ENCODE measurements at places on chromosomes 11 and 22.
A peak's percentile ranks its signal among the peaks of the same experiment; 100 is the strongest.

DNA sequence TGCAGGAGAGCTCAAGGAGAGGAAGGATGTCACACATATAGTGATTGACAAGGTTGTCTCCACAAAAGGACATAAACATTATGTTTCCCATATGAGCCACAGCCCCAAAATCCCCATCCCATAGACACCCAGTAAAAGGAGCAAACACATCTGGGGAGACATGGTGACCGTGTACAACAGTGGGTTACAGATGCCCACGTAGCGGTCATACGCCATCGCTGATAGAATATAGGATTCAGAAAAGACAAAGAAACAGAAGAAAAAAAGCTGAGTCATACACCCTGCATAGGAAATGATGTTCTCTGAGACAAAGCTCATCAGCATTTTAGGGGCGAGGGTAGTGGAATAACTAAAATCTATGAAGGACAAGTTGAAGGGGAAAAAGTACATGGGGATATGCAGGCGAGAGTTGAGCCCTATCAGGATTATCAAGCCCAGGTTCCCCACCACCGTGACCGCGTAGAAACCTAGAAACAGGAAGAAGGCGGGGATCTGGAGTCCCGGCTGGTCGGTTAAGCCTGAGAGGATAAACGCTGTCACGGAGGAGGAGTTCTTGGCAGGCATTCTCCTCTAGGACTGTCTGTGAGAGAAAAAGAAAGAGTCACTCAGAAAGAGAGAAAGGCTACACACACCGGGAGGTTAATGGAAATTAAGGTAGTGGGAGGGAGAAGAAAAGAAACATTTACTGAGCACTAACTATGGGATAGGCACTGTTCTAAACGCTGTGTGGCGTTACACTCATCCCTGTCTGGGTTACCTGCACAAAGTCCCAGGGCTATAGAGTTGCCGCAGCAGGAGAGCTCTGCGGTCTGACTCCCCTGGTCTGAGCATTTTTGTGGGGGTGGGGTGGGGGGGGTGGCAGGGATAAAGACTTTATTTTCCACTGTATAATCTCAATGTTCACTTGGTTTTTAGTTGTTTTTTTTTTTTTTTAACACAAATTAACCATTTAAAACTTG lies 36.1 kb upstream of the OR8B8 start:
- H3K27ac ChIP-seq: no peak overlapping the region
- H3K4me3 ChIP-seq: peak overlapping the region; percentile 21
- H3K36me3 ChIP-seq: no peaks in the 10 kb centered on the region

GRCh38 chr11:122048401-122048800 lies 67.6 kb downstream of the BLID start:
- H3K4me3 ChIP-seq: no peak overlapping the region
- H3K36me3 ChIP-seq: no peaks in the 10 kb centered on the region
- H3K27ac ChIP-seq: no peak overlapping the region
- no peaks in the 10 kb centered on the region for H3K27me3 ChIP-seq

DNA sequence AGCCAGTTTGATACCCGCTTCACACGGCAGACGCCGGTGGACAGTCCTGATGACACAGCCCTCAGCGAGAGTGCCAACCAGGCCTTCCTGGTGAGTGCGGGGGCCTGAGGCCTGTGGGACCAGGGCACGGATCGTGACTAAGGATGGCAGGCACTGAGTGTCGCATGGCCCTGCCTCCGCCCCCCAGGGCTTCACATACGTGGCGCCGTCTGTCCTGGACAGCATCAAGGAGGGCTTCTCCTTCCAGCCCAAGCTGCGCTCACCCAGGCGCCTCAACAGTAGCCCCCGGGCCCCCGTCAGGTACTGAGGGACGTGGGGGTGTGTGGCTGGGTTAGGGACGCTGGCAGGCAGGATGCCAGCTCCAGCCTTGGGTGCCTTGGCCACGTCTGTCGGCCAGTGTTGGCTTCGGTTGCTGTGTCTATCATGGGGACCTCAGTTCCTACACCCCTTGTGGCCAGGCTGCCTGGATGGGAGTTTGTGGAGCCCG lies 3.0 kb downstream of the PTPRCAP start:
- peaks cover 51% of the 10 kb centered on the region for H3K36me3 ChIP-seq
- H3K4me1 ChIP-seq: peaks cover 39% of the 10 kb centered on the region
- H3K4me3 ChIP-seq: no peak overlapping the region
- H3K27ac ChIP-seq: no peak overlapping the region
- H3K27me3 ChIP-seq: no peaks in the 10 kb centered on the region

DNA sequence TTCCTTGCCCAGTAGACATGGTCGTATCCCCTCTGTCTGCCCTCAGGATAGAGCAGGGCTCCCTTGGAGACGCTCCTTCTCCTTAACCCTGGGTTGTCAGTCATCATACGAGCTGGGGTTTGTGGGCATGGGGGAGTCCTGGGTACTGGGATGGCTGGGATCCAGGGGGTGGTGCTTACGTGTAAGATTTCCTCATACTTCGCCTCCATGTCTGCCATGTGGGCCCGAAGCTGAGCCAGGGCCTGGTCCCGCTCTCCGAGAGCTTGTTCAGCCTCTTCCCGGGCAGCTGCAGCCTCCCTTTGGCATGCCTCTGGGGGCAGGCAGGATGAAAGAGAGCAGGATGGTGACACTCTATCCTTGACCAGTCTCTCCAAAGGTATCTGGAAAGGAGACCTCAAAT lies 5.3 kb downstream of the NHERF4 start:
- H3K27ac ChIP-seq: no peak overlapping the region
- peaks cover 4% of the 10 kb centered on the region for H3K4me1 ChIP-seq
- H3K36me3 ChIP-seq: no peaks in the 10 kb centered on the region
- no peak for DNase-seq
- no peak overlapping the region for H3K4me3 ChIP-seq

DNA sequence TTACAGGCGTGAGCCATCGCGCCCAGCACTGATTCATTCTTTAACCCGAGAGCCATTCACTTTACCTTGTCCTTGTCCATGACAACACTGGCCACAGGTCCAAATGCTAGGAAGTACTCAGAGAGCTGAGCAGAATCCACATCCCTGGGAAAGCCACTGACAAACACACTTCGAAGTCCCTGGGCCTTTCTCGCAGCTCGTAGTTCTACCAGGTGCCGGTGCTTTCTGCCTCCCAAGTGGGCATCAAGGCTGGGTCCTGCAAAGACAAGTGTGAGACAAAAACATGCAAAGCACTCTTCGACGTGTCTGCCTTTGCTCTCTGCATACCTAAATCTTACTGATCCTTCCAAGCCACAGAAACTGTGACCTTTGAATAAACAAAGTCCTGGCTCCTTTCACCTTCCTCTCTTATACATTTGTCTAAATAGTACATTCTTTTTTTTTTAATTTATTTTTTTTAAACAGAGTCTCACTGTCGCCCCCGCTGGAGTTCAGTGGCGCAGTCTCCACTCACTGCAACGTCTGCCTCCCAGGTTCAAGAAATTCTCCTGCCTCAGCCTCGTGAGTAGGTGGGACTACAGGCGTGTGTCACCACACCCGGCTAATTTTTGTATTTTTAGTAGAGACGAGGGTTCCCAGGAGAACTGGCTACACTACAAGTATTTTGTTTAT lies 2.2 kb downstream of the TUT1 start:
- peaks cover 16% of the 10 kb centered on the region for H3K4me1 ChIP-seq
- H3K27me3 ChIP-seq: no peaks in the 10 kb centered on the region
- DNase-seq: no peak

DNA sequence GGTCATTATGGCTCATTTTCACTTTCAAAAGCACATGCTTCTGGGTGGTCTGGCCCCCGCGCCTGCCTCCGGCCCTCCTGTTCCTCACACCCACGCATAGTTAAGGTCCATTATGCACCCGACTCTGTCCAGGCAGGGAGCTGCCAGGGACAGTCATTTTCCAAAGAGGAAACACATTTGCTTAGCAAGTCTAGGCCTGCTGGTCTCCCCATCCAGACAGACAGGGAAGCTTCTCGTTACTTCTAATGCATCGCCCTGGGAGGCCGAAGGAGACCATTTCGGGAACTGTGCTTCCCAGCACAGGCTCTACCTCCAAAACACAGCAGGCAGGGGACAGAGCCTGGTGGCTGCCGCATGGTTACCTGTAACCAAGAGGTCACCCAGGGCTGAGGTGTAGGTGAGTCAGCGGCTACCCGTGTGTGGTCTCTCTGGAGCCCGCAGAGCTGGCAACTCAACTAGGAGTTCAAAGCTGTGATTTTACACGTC lies 87.1 kb upstream of the SHANK2 start:
- peak overlapping the region; percentile 40 for H3K4me3 ChIP-seq
- no peak overlapping the region for H3K27ac ChIP-seq
- DNase-seq: no peak
- no peaks in the 10 kb centered on the region for H3K36me3 ChIP-seq
- H3K4me1 ChIP-seq: peaks cover 8% of the 10 kb centered on the region
- no peaks in the 10 kb centered on the region for H3K27me3 ChIP-seq

GRCh38 chr11:10019906-10020682 lies 273.9 kb downstream of the SBF2 start:
- no peak overlapping the region for H3K27ac ChIP-seq
- H3K4me1 ChIP-seq: peaks cover 9% of the 10 kb centered on the region
- DNase-seq: no peak
- no peak overlapping the region for H3K4me3 ChIP-seq
- H3K36me3 ChIP-seq: no peaks in the 10 kb centered on the region

GRCh38 chr11:35815556-35816315 lies 128.1 kb upstream of the LDLRAD3 start:
- H3K36me3 ChIP-seq: no peaks in the 10 kb centered on the region
- H3K4me3 ChIP-seq: no peak overlapping the region
- H3K27me3 ChIP-seq: no peaks in the 10 kb centered on the region
- H3K4me1 ChIP-seq: peaks cover 37% of the 10 kb centered on the region

DNA sequence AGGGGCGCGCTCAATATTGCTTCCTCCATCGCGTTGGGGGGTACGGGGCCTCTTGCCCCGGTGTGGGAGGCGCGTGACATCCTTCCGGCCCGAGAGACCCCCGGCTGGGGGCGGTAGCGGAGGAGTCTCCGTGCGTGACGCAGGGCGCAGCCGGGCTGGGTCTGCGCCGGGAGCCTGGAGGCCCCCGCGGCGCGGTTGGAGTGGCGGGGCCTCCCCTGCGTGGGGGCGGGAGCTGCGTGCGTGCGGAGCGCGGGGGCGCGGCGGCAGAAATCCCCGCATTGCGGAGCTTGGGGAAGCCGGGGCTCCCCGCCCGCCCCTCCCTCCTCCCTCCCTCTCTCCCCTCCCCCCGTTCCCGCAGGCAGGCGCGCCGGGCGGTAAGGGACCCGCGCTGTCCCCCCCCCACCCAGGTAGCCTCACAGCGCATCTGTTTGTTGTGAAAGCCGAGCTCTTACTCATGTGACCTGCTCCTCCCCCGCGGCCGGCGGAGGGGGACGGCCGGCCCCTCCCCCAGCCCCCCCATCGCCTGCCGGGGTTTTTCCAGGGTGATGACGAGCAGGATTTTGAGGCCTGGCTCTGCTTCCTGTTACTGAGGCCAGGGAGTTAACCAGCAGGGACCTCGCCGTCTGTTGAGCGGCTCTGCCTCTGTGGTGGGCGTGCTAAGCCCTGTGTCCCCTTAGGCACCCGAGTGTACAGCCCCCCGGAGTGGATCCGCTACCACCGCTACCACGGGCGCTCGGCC lies 1.6 kb downstream of the PIM3 start:
- H3K4me3 ChIP-seq: peak overlapping the region; percentile 86
- no peak for DNase-seq
- no peaks in the 10 kb centered on the region for H3K27me3 ChIP-seq
- peaks cover 29% of the 10 kb centered on the region for H3K36me3 ChIP-seq

GRCh38 chr22:35582861-35583670 lies 34.1 kb downstream of the MB start:
- H3K27me3 ChIP-seq: no peaks in the 10 kb centered on the region
- no peaks in the 10 kb centered on the region for H3K36me3 ChIP-seq
- H3K4me3 ChIP-seq: no peak overlapping the region
- H3K27ac ChIP-seq: peak overlapping the region; percentile 44

DNA sequence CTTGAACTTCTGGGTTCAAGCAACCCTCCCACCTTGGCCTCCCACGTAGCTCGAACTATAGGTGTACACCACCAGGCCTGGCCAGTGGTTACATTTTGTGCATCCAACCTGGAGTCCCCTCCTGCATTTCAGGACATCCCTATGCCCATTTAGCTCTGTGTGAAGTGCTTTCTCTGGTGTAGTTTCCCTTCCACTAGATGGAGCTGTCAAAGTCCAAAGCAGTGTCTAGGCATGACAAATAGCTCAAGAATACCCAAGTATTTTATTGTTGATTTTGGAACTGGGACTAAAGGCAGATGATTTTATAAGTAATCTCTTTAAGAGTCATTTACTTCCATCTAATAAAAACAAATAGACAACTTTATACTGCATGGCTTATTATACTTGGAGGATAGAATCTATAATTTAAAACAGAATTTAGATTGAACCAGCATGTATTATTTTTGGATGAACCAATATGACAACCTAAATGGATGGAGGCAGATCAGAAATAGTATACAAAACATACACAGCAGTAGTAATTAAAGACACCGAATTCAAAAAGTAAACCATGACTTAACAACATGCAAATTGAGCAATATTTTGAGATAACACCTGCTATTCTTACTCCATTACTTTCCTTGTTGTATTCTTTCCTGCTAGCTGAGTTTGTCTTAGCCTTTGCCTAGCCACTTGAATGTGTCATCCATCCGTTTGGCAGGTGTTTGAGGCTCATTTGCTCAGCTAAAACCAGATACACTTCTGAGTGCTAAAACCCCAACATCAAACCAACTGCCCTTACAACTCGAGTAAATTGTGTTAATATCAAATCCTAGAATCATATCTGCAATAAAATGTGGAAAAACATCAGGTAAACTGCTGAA lies 37.7 kb downstream of the EIF4ENIF1 start:
- DNase-seq: no peak
- no peak overlapping the region for H3K27ac ChIP-seq
- no peaks in the 10 kb centered on the region for H3K4me1 ChIP-seq
- no peaks in the 10 kb centered on the region for H3K27me3 ChIP-seq

Measured in esophagus squamous epithelium (tissue), 5 donors.